ENCODE measurements at places on chromosomes 6 and 20.

GRCh38 chr20:14777591-14777990, 440.2 kb upstream of the FLRT3 start:
- no peak for DNase-seq

- no peak for DNase-seq
Measured at GRCh38 chr6:22956029-22956681, 386.8 kb downstream of the HDGFL1 start.

- DNase-seq = peak; percentile 26
Measured at GRCh38 chr6:45714741-45715507, 300.7 kb downstream of the CLIC5 start.

- no peak for DNase-seq
Measured at GRCh38 chr20:45950330-45950646, 15.8 kb downstream of the PCIF1 start.

DNA sequence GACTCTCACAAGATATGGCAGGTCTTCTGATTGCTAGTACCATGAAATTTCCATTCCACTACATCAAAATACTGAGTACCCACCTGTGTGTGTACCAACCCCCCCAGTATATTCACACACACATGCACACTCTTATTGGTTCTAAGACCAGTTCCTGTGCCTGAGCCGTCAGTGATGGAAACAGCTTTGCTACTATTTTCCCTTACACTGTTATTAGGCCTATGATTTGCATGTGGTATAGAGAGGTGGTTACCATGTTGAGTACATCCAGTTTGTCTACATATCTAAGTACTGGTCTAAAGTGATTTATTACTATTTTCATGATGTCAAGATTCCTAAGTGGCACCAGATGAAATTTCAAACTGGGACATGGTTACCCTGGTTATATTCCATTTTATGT, 459.9 kb downstream of the BCKDHB start:
- DNase-seq = no peak

DNA sequence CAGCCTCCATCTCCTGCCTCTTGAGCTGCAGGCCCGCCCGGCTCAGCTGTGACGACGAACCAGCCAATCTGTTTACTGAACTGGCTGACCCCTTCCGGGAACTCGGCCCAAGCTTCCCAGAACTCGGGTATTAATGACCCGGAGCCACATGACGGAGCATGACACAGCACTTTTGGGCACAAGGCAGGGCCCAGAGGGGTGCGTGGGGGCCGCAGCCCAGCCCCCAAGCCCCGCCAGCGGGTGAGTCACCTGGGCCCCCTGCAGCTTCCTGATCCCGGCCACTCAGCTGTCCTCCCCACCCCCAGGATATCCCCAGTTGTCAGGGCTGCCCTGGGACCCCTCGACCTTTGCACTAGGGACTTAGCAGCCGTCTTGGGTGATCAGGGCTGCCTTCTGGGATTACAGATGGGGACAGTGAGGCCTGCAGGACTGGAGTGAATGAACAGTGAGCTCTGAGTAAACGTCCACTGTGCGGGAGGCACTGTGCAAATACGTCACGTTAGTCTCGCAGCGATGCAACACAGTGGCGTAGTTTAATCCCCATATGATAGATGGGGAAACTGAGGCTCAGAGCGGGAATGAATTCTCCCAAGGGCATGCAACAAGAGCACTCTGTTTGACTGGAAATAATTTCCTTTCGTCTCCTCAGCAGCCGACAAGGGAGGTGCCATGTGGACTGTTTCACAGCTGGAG, 102.1 kb downstream of the CEBPB start:
- DNase-seq = no peak

GRCh38 chr6:68196645-68197044, 438.4 kb upstream of the ADGRB3 start:
- no peak for DNase-seq

DNA sequence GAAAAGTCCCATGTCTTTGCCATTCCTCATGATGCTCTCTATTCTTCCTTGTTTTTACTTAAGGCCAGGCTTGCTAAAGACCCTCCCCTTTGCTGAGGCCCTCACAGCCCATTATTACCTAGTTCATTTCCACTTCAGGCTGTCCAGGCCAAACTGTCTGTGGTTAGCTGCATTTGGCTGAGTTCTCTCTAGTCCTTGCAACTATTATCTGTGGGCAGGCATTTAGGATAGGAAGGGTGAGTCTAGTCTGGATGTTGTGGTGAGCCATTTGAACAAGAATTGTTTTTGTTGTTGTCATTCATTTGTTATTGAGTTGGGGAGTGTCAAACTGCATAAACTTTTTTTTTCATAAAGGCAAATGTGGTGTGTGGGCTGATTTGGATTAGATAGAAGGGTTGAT, 182.4 kb downstream of the CD109 start:
- no peak for DNase-seq

- DNase-seq = no peak
Measured at GRCh38 chr6:95517004-95517403, 60.3 kb upstream of the MANEA start.

- DNase-seq = no peak
Measured at GRCh38 chr6:146315381-146316174, 228.1 kb upstream of the RAB32 start.

GRCh38 chr6:99099243-99099642, 151.5 kb upstream of the FBXL4 start:
- DNase-seq = no peak

GRCh38 chr6:148878683-148879082, 131.9 kb downstream of the UST start:
- no peak for DNase-seq

GRCh38 chr20:51508780-51509179, 33.7 kb downstream of the NFATC2 start:
- no peak for DNase-seq

- DNase-seq = no peak
Measured at GRCh38 chr20:59017493-59018231, 1.6 kb upstream of the TUBB1 start.

DNA sequence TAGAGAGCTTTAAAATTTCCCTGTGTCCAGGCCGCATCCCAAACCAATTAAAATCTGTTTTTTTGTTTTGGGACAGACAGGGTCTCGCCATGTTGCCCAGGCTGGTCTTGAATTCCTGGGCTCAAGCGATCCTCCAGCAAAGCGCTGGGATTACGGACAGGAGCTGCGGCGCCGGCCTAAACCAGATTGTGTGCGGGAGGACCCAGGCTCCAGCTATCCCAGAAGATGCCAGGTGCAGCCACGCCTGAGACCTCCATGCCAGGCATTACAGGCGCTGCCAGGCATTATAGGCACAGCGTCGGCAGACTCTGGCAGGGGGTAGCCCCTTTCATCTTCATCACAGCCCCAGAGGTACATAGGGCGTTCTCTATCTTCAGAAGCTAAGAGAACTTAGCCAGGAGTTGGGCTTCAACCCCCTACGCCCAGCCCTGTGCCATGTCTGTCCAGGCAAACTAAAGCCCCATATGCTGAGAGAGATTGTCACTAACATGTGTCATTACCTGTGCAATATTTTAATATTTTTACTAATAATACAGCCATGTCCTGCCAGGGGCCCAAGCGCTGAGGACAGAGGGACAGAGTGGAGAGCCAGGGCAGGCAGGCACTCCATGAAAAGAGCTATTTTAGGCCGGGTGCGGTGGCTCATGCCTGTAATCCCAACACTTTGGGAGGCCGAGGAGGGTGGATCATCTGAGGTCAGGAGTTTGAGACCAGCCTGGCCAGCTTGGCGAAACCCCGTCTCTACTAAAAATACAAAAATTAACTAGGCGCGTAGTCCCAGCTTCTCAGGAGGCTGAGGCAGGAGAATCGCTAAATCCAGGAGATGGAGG, 9.8 kb upstream of the GRM4 start:
- DNase-seq = no peak

- peak; percentile 43 for DNase-seq
Measured at GRCh38 chr6:26240157-26241032, 124.6 kb upstream of the BTN3A2 start.

DNA sequence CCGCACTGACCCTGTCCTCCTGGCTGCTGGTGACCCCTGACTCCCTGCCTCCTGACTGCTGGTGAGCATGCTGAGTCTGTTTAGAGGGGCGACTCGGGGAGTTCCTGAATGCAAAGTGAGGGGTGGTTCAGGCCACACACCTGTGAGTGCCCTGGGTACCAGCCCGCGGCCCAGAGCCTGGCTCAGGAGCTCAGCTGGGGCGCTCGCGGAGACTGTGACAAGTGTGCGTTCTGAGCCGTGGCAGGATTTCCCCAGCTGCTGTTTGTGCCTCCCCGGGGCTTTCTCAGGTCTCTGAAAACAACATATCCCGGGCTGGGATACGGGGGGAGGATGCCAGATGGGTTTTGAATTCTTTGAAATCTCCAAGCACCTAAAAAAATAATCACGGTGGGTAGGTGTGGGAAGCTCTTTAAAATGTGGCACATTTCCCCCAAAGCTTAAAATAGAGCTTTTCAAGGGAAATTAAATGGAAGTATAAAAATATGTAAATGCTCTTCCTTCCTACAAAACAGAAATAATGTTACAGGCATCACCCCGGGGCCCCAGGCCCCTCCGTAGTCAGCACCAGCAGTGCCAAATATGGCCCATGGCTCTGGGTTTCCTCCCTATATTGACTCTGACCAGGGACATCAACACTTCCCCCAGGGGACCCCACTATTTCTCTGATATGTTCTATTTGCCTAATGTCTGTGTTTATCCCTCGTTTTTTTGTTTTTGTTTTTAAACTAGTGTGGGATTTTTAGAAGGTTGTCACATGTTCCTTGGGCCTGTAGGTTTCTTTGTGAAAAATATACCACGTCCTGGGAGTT, 49.9 kb upstream of the TAGAP start:
- no peak for DNase-seq

DNA sequence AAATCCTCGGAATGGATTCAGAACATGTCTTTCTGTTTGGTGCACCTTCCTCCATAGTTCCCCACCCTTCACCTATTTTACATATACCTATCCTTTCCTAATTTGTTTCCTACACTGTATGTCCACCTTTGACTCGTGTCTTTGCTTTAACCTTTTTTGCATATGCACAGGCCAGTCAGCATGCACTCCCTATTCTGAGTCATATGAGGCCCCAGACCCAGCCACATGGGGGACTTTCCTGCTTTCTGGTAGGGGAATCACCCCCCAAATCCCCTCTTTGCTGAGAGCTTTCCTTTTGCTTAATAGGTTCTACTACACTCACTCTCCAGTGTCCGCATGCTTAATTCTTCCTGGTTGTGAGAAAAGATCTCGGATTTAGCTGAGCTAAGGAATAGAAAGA, 393.8 kb upstream of the IMPG1 start:
- no peak for DNase-seq
